Stimulated activated CD4-positive, alpha-beta T cell treated with anti-CD3 and anti-CD28 coated beads, TNF-alpha, amount 100 ng/mL, for 1 hour (primary cell): ENCODE measurements at places on chromosomes 3 and 15.

- DNase-seq, result no peak
Observed at GRCh38 chr15:68213991-68214837, 9.1 kb upstream of the CALML4 start.

DNA sequence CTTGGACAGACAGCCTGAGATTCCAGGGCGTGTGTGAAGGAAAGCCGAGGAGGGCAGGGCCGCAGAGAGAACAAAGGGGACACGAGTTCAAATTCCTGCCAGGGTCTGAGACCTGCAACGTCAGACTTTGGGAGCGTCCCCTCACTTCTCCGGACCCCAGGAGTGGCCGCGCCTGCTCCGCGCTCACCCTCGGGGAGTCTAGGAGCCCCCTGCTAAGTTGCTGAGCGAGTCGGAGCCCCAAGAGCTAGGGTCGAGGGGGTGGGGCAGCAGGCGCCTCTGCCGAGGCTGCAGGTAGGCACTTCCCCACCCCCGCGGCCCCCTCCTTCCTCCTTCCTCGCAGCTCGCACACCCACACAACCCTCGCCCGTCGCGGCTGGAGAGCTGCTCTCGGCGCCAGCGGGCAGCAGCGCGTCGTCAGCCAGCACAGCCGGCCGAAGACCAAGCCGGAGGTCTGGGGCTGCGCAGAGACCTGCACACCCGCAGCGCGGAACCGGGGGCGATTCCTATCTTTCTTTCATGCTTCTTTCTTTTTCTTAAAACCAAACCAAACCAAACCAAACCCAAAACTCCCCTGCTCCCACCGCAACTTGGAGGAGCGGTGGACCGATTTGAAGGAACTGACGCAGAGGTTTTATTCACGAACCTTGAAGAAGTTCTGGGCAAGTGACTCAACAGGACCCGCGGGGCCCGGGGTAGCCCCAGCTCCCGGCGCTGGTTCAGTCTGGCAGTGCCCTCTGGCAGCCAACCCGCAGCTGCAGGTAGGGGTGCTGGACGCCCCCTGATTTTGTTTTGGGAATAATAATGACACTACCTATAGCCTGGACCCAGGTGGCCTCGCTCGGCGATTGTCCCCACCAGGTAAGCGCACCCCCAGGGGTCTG, at the start of gene ANKRD34C:
Gene ANKRD34C (plus strand): TSS at position 352 of the 881 bp plus-strand sequence. CDS start 10,563 bp downstream, outside the sequence.
- no peak for DNase-seq

DNA sequence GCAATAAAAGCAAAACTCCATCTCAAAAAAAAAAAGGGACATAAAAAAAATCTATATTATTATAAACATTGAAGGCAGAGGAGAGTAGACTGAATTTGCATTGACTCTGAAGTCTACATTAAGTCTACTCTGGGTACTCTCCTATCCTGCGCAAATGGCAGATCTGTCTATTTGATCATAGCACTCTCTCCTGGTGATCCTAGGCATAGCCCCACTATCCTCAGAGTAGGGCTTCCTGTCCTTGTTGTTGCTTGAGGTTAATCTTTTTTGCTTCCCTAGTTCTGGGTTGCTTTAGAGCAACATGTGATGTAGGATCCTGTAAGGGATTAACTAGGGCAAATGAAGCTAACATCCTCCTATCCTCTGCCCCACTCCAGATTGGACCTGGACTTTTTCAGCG, 82.1 kb upstream of the LRRFIP2 start:
- no peak for DNase-seq

- DNase-seq, result no peak
Observed at GRCh38 chr15:38622304-38622703, 57.7 kb upstream of the RASGRP1 start.

DNA sequence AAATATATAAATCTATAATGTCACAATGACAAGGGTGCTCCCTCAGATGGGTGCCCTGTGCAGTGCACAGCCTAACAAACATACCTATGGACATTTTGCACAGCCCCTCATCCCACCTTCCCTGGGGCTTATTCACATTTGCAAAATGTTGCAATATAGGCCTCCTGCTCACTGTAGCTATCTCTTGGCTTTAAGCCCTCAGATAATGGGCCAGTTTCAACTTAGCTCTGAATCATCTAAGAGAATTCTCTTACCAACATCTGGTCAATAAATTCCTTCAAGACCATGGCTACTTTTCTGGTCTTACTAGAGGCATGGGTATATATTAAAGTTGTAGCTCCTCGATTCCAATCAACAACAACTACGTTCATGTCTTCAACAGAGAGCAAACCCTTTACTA, 17.9 kb downstream of the LIPH start:
- DNase-seq, result no peak

GRCh38 chr3:64878362-64878761, 190.6 kb upstream of the ADAMTS9 start:
- no peak for DNase-seq

DNA sequence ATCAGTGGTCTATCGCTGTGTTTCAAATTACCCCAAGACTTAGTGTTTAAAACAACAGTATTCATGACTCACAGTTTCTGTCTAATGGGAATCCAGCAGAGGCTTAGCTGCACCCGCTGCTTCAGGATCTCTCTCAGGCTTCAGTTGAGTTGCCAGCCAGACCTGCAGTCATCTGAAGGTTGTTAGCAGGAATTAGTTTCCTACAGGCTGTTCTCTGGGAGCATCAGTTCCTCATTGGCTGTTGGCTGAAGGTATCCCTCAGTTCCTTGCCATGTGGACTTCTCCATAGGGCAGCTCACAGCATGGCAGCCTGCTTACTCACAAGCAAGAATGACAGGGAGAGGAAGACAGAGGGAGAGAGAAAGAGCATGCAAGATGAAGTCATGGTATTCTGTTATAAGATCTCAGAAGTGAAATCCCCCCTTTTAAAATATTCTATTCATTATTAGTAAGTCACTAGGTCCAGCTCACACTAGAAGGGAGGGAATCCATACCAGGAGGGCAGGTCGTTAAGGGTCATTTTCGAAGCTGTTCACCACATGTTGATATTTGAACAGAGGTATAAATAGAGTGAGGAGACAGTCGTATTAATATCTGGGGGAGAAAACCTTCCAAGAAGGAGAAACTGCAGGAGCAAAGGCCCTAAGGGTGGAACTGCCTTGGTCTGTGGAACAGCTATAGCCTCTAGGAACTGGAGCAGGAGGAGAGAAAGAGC, 473.9 kb upstream of the PPP2R3A start:
- DNase-seq, result no peak

DNA sequence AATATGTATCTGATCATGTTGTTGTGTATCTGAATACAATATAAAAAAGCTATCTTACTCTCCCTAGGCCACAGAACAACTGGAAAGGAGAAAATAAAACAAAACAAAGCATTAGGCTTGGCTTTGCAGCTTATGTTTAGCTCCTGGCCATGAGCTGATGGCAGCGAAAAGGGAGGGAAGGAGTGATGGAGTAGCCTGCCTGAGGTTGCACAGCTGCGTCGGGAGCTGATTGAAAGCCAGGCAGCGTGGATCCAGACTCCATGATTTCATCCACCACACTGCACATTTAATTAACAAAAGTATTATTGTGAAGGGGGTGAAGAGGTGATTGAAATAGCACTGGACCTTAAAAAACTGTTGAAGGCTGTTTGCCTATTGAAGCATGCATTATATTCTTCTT, 212.2 kb downstream of the GABRG3 start:
- no peak for DNase-seq

- no peak for DNase-seq
Observed at GRCh38 chr15:34275154-34275553, 50.3 kb downstream of the EMC4 start.

GRCh38 chr15:67957435-67958132, 96.5 kb upstream of the PIAS1 start:
- no peak for DNase-seq

GRCh38 chr3:175590745-175591144, 731.6 kb downstream of the NAALADL2 start:
- DNase-seq, result no peak

- DNase-seq, result no peak
Observed at GRCh38 chr3:141174674-141175073, 57.0 kb upstream of the PXYLP1 start.

GRCh38 chr15:47409038-47409437, 308.3 kb upstream of the SEMA6D start:
- DNase-seq, result no peak

DNA sequence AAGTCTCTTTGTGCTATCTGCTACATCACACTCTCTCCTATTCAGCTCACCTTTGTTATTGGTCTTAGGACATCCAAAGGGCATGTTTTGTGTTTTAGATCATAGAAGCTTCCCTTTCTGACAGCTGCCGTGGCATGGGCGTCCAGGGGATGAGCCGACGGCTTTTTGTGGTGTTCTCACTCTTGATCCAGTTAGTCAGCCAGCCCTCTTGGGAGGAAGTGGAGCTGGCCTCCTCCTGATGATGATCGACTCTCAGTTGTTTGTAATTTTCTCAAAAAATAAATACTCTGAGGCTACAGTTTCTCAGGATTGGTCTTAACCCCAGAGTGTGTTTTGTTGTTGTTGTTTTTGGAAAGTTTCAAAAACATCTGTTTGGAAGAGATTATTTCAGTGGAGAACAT, 34.4 kb downstream of the BOC start:
- DNase-seq, result no peak
